ENCODE measurements at places on chromosomes 12 and 14.

GRCh38 chr12:75528692-75529091 lies 17.3 kb upstream of the KRR1 start:
- no peak for DNase-seq

DNA sequence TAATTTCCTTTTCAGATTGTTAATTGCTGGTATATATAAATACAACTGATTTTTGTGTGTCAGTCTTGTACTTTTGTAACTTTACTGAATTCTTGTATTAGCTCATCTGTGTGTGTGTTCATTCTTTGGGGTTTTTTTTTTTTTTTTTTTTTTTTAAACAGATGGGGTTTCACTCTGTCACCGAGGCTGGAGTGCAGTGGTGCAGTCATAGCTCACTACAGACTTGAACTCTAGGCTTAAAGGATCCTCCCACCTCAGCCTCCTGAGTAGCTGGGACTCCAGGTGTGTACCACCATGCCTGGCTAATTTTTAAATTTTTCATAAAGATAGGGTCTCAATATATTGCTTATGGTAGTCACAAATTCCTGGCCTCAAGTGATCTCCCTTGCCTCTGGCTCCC lies 68.0 kb downstream of the WNK1 start:
- DNase-seq, result no peak

DNA sequence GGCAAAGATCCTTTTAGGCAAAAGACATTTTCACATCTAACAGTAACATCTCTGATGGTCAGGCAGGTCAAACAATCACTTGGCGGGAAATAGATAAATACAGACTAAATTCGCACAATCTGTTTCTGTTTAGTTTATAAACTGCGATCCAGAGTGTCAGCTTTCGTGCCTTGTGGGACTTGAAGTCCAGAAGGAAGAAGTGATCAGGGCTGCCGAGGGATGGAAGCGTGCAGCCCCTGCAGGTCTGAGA lies 245 bp upstream of the BRMS1L start:
- DNase-seq, result no peak

- DNase-seq, result no peak
These were observed 68.3 kb downstream of the SETD3 start for GRCh38 chr14:99412117-99413061.

DNA sequence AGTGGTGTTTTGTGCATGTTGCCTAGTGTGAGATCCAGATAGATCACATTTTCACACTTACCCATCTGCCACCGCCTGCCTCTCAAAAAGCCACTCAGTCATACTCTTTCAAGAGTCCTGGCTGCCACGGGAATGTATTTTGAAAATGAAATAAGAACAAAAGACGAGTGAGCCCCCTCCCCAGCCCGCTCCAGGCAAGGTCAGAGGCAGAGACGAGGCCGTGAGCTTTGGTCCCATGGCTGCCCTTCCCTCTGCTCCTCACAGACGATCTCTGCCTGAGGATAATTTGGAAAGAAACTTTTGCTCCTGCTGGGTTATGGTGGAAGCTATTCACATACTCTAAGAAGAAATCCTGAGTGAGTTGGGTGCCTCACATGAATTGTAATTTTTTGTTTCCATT lies 924.3 kb downstream of the BCL11B start:
- no peak for DNase-seq

DNA sequence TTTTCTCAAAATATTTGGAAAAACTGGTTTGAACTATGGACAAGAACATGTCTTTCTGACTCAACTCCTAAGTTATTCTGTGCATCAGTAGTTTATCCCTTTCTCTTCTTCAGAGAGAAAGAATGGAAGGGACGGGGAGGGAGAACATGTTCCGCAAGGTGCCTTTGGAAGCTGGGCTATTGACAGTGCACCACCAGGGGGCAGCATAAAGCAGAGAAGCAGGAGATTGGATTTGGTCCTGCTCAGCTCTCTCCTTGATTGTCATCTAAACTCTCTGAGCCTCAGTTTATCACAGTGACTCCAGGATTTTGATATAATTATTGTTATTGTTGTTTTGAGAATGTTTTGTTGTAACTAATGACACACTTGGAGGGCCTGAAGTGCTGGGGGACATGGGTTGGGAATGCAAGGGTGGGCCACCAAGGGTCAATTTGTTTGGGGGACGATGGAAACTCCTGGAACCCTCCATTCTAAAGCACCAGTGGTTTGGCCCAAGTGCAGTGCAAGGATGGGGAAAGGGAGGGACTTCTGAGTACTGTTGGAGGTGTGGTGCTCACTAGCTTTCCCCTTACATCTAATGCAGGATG lies 45.3 kb upstream of the ANO6 start:
- DNase-seq, result peak; percentile 82

- no peak for DNase-seq
These were observed 87.3 kb downstream of the PHLDA1 start for GRCh38 chr12:75944097-75944904.

- no peak for DNase-seq
These were observed 50.5 kb downstream of the ATF7 start for GRCh38 chr12:53575502-53576249.

DNA sequence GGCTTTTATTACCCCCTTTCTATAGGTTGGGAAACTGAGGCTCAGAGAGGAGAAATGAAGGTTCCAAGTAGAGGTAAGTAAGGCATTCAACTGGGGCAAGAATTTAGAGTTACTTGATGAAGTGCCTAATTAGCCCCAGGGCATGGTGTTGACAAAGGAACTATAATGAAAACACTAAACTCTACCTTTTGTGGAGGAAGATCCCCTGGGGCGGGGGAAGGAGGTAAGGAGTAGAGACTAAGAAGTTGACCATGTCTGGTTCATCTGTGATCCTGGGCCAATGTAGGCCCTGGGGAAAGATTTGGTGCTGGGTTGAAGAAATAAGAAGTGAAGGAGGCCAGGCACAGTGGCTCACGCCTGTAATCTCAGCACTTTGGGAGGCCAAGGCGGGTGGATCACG lies 16.2 kb upstream of the COX6A1 start:
- no peak for DNase-seq

- no peak for DNase-seq
These were observed 2.9 kb upstream of the NYNRIN start for GRCh38 chr14:24395609-24396582.

DNA sequence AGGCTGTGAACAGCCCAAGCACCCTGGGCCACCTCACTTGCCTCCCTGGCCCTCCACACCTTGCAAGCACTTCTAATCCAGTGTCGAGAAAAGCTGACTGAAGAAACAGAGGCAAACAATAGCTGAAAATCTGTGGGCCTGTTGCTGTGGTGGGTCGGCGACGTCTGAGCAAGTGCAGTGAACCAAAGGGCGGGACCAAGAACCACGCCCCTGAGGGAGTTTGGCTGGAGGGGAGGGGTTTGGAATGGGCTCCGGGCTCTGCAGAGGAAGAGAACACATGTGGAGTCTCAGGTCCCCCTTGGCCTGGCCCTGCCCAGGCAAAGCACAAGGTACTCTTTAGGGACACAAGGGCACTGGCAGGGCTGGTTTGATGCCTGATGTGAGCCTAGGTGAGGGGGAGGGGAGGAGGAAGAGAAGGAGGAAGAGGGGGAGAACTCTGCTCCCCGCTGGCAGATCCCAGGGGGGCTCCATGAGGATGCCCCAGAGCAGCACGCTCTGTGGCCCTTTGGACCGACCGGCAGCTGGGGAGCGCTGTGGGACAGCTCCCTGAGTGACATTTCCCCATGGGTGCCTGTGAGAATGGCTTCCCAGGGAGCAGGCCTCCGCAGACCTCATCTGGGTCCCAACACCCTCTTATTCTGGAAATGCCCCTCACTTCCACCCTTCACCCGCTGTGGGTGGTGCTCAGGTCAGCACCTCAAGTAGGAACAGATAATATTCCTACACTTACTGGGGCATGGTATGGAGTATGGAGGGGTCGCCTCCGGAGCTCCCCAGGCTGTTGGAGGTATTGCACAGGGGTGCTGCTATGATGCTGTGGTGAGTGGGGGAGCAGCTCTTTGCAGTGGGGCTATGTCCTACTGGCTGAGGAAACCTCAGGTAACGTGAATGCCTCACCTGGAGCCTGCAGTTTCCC lies 85.5 kb downstream of the CPSF2 start:
- DNase-seq, result no peak

DNA sequence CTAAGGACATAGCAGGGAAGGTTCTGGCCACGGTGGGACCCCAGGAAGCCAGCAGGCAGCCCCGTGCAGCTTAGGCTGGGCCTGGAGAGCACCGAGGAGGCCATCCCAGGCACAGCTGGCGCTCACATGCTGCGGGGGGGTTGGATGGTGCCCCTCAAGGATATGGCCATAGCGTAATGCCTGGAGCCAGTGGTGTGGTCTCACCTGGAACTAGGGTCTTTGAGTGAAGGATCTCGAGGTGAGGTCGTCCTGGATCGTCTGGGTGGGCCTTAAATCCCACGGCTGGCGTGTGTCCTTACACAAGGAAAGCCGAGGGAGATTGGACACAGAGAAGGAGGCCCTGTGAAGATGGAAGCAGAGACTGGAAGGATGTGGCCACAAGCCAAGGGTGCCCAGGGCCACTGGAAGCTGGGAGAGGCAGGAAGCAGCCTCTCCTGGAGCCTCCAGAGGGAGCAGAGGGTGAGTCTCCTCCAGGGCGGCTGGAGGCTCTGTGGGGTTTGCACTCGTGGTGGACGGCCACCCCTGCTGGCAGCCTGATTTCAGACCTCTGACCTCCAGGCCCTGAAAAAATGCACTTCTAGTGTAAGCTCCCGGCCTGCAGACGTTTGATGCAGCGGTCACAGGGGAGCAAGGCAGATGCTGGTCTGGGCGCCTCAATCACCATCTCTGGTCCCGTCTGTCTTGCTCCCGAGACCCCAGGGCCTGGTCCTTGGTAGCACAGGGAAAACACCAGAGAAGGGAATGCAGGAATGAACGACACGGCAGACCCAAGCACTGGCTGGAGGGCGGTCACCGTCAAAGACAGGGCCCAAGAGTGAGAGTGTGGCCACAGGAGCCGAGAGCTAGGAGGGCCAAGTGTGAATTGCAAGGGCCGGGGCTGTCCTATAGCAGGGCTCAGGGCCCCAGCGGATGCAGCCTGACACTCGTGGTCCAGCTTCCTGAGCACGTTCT lies 218.6 kb downstream of the KIF26A start:
- no peak for DNase-seq

GRCh38 chr14:93527203-93527607 lies 96.5 kb downstream of the UNC79 start:
- DNase-seq, result no peak

GRCh38 chr12:112427760-112428159 lies 9.0 kb downstream of the PTPN11 start:
- DNase-seq, result no peak

All from activated CD4-positive, CD25-positive, alpha-beta regulatory T cell (primary cell).